Stimulated activated CD4-positive, alpha-beta T cell treated with anti-CD3 and anti-CD28 coated beads, Interleukin-12 subunit alpha, Interleukin-12 subunit beta, amount 100 ng/mL, for 24 hours (primary cell): ENCODE measurements at places on chromosomes 11 and 22.

DNA sequence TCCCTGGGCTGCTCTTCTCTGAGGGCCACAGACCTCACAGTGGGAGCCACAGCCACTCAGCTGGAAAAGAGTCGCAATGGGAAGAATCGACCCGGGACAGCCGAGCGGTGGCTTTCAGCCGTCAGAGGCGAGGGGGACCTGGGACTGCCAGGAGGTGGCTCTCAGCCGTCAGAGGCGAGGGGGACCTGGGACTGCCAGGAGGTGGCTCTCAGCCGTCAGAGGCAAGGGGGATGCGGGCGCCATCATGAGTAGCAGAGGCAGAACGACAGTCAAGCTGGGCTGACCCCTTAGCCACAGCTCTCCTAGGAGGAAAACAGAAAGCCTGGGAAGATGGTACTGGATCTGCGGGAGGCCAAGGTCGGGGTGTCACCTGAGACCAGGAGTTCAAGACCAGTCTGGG, 14.9 kb upstream of the MUC2 start:
- DNase-seq = no peak

- DNase-seq = peak; percentile 92
Observed at GRCh38 chr11:65422633-65423515, at the start of gene NEAT1. TSS of gene NEAT1 (plus strand) at chr11:65422798.

- DNase-seq = no peak
Observed at GRCh38 chr11:119427279-119427678, 4.3 kb upstream of the THY1 start.

- DNase-seq = no peak
Observed at GRCh38 chr11:69416762-69417698, 64.4 kb upstream of the LINC01488 start.

DNA sequence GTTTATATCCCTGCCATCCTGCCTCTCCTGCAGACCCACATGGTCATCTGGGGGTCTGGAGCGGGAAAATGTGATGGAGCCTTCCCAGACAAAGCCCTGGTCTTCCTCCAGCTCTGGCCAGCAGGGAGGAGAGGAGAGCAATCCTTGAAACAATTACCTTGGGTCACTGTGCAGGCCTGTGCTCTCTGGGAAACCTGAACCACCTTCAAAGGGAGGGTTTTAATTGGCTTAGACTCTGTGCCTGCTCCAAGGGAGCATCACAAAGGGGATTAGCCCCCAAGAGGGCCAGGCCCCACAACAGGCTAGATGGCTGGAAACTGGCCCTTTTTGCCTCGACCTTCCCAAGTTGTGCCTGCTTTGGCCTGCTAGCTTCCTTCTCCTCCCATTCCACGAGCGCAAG, 351.9 kb downstream of the TENM4 start:
- DNase-seq = no peak

GRCh38 chr11:79973721-79974617, 533.1 kb upstream of the TENM4 start:
- DNase-seq = no peak

- DNase-seq = no peak
Observed at GRCh38 chr11:93396316-93396715, 65.8 kb downstream of the DEUP1 start.

DNA sequence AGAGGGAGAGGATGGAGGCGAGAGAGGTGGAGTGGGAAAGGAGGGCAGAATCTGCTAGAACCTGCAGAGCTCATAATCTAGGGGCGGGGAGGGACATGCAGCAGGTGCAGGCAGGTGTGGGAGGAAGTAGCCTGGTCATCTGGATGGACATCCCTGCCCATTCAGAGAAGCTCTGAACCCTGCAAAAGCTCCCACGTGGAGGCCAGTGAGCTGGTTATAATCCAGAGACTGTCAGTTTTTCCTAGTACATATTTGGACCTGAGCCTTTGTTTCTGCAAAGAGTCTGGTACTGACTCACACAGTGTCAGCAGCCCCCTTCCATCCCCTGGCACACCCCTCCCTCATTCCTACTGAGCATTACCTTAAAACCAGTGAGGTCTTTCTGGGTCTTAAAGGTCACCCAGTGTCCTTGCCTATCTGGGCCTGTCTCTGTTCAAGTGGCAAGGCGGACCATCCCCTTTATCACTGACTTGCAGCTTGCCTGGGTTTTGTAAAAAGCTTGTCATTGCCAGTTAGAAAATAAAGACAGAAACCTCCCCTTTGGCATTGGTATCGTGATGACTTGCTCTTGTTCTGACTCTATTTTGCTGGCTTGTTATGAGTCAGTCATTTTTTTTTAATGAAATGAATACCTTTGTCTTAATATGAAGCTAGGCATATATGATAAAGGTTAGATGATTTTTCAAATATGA, 26.1 kb downstream of the PTPRJ start:
- DNase-seq = no peak
